Hematopoietic multipotent progenitor cell (in vitro differentiated cells): ENCODE measurements at places on chromosomes 12 and 14. TPM values are rescaled to one million over a fixed set of nuclear protein-coding genes. Genes with fewer than 3 reads are reported as not detected.

GRCh38 chr12:113088037-113088436 lies 31.5 kb downstream of the DTX1 start:
- no peak for DNase-seq

DNA sequence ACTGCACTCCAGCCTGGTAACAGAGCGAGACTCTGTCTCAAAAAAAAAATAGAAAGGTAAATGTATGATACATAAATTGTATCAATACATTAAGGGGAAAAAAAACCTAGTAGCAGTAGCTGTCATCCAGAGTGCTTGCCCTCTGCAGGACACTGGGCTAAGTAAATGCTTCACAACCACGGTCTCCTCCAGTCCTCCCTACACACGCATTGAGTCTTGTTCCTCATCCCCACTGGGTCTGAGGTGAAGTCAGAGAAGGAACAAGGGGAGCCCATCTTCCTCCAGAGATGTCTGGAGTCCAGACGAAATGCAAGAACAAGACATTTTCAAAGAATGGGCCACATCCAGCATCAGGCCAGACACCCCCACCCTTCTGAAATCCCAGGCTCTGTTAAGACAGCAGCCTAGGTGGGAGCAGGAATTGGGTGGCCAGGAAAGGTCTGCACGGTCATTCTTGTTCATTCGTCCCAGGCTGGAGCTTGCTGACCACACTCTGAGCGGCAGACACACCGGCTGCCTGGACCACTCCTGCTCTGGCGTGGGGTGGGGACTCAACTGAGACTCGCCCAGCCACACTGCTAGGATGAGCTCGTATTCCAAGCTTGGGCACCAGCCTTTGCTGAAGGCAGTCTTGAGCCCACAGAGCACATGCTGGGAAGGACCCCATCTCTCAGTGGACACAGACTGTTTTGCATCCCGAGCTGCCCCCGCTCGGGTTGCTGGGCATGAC lies 45.5 kb downstream of the CHGA start:
- no peak for DNase-seq

- DNase-seq = no peak
Measured at GRCh38 chr12:795305-795704, 42.9 kb downstream of the WNK1 start.

- no peak for DNase-seq
Measured at GRCh38 chr14:69325646-69326265, 65.8 kb downstream of the GALNT16 start.

- peak; percentile 45 for DNase-seq
Measured at GRCh38 chr12:14948672-14949071, 10.3 kb upstream of the ERP27 start.

NID2 gene
- 1.1 TPM for total RNA-seq

GRCh38 chr14:102187044-102187443 lies 47.3 kb downstream of the WDR20 start:
- no peak for DNase-seq

- no peak for DNase-seq
Measured at GRCh38 chr14:56744016-56744415, 66.3 kb downstream of the OTX2 start.

DNA sequence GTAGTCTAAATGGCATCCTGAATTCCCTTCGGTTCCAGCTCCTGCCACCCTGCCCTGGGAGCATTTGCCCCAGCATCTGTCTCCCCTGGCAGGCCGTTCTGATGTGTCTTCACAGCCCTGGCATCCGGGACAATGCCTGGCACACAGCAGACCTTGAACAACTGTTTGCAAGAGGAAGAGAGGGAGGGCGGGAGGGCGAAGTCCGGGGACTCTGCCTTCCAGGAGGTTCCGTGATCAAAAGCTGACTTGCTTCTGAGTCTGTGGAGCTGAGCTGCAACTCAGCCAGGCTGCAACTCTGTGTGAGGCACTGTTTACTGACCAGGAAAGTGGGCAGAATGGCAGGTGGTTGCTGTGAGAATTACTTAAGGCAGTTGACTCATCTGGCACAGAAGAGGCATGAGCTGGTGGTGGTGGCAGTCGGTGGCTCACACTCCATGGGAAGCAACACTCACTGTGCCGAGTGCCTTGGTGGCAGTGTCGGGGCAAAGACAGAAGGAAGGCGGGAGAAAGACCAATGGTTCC lies 61.1 kb upstream of the DLK1 start:
- DNase-seq = no peak

DNA sequence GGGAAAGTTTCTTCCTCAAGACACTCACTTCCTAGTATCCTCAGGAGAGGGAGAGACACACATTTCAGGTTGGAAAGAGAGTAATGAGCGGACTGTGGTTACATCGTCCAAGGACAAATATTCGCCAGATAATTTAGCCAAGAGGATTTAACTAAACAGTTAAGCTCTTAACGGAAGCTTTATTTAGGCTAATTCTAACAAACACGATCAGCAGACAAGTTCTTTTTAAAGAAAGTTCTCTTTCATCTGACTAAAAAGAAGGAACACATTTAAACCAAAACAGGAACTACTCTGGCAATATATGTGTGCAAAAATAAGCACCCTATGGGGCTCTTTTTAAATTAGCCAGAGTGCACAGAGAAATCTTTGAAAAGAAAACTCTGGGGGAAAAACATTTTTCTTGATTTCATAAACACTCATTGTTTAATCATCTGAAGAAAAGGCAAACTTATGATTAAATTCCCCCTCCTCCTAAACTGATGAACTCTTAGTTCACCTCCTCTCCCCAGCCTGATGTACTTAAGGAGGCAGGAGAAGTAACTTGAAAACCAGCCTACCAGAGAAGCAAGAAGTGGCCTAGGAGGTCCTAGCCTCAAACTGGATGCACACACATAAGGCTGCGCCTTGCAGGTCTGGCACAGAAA lies 13.3 kb upstream of the BTG1 start:
- DNase-seq = no peak

ALDH6A1 gene
- total RNA-seq = 20.5 TPM

DNA sequence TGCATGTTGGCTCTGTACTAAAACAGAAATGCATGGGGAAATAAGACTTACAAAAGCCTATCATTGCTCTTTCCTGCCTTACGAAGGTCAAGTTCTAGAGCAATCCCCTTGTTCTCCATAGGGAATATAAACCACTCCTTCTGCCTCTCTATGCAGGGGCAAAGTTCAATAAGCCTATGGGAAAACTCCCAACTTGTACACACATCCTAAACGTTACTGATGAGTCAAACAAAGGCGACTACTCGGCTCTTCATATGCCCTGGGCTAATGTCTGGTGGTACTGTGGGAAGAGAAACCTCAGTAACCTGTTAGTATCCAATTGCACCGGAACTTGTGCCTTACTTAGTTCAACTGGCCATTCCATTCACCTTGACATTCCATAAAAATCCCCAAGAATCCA lies 32.7 kb downstream of the PRMT8 start:
- no peak for DNase-seq

LRP1-AS gene
- not detected for total RNA-seq

DNA sequence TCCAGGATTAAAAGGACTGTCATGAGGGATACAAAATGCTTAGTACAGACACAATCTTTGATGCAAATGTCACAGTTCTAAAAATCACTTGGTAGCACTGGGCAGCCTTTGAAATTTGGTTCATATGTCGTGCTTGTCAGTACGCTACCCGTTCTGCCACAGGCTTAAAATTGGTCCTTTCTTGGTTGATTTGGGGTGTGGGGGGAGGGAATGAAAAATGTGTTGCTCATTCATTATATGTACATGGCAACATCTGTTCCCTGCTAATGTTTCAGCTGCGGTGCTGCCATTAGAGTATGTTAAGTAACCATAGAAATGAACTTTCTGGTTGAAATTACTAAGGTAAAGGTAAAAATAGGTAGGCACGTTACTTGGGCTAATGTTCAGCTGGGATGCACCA lies 155.4 kb upstream of the ARHGAP5 start:
- DNase-seq = no peak

DNA sequence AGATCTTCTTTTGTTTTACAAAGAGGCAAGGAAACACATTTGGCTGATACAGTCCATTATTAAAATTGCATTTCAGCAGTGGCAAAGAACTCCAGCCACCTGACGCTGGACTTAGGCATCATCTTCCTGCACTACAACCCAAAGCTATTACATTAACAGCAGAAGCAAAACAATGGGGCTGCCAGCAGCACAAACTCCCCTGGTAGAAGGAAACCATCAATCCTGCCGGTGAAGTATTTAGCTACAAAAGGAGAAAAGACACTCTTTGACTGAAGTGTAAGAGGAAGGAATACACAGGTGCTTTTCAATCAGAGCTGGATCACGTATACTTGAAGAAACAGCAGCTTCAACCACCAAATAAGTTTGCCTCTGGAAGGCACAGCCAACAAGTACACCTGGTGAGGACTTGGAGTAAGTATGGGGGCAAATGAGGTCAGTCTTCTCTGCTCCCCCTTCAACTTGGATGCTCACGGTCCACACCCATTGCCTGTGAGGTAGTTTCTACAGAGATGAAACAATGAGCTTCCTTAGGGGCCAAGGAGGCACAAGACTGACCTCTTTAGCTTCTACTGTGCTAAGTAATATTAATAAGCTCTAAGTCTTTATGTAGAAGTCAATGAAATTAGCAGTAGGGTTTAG lies 125.9 kb upstream of the FOXN3 start:
- peak; percentile 37 for DNase-seq

TRIM9 gene
- 3.2 TPM for total RNA-seq

GRCh38 chr14:86654558-86655184 lies 1124.7 kb downstream of the FLRT2 start:
- DNase-seq = peak; percentile 52

GRCh38 chr14:101072531-101072930 lies 169.0 kb upstream of the RTL1 start:
- no peak for DNase-seq

- DNase-seq = no peak
Measured at GRCh38 chr12:3086729-3087323, 9.6 kb downstream of the TSPAN9 start.

ANKRD33 gene
- not detected for total RNA-seq

GRCh38 chr12:4121506-4122020 lies 152.0 kb upstream of the CCND2 start:
- no peak for DNase-seq
